Tongue (tissue), 3 donors: ENCODE measurements at places on chromosomes 7 and 10. TPM values are rescaled to one million over a fixed set of nuclear protein-coding genes. Genes with fewer than 3 reads are reported as not detected.

The IFIT3 gene
- 11.0 TPM for total RNA-seq

The RNF133 gene
- 1.6 TPM for total RNA-seq

DNA sequence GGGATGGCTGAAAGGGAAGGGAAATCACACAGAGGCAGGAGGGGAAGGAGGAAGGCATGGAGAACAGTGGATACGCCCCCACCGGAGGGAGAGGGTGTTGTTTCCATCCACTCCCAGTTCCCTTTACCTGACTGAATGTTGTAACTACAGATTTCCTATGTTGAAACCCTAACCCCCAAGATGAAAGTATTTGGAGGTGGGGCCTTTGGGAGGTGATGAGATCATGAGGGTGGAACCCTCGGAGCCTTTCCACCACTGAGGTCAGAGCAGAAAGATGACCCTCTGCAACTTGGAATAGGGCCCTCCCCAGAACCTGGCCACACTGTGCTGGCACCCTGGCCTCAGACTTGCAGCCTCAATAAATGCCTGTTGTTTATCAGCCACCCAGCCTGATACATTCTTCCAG is 48.6 kb upstream of the CNPY1 start:
- no peak for DNase-seq

GRCh38 chr7:6181136-6181535 is 91.3 kb downstream of the CYTH3 start:
- peak; percentile 41 for DNase-seq

DNA sequence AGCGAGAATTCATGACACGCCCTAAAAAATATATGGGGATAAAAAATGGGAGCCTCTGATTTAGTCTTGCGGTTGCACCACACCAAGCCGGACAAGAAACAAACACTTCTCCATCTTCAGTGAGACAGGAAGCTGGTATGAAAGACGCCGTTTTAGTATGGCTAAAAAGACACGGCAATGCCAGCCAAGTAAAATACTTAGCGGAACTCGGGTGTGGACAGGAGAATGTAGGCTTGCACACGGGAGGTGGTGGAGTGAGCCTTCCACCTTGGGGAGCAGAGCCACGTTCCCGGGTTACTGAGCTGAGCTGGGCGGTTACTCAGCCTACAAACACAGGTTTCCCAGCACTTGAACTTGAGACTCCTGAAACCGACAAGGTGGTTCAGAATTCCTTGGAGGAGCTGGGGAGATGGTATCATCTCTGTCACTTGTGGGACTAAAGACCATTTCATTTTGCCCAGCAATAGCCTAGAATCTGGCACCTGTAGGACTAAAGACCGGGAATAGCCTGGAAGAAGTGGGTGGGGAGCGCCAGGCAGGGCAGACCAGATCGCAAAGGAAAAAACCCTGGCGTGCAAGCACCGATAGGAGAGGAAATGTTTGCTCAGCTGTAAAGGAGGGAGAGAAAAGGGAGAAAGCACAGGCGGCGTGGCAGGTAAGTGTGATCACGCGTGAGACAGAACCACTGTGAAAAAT is 34.8 kb upstream of the SEPHS1 start:
- DNase-seq, result peak; percentile 13

DNA sequence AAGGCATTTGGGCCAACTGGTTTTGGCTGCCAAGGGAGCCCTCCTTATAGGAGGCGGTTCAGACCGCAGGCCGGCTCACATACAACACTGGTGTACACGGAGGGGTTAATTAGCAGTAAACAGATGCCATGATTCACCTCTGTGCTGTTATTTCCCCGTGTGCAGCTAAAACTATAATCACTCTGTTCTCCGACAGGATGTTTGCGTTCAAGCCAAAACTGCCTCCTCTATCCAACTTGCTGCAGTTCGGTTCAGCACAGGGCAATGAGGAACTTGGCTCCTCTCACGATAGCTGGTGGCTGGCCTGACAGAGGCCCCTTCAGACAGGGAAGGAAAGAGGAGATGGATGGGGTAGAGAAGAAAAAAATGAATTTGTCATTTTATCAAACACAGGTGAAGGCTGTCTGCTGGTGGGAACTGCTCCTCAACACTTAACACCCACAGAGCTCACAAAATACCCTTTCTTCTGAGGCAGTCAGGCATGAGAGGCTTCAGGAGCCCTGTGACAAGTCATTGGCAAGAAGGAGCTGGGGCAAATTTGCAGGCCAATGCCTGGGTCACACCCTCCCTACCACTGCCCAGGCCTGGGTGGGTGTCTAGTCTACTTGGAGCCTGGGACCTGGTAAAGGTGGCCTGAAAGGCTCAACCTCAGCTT is 24.0 kb downstream of the KCNMA1 start:
- DNase-seq, result peak; percentile 13

GRCh38 chr7:93006480-93007095 is 111.2 kb downstream of the SAMD9 start:
- no peak for DNase-seq
